ENCODE measurements at places on chromosomes 12 and 14. TPM values are rescaled to one million over a fixed set of nuclear protein-coding genes. Genes with fewer than 3 reads are reported as not detected.

- H3K27me3 ChIP-seq = no peaks in the 10 kb centered on the region
- peaks cover 65% of the 10 kb centered on the region for H3K4me1 ChIP-seq
- H3K36me3 ChIP-seq = no peaks in the 10 kb centered on the region
- H3K27ac ChIP-seq = no peak overlapping the region
- no peak overlapping the region for H3K4me3 ChIP-seq
Observed at GRCh38 chr12:69495071-69495470, 24.9 kb downstream of the FRS2 start.

The ERP27 gene
- not detected for total RNA-seq

The BATF gene
- total RNA-seq = 3.4 TPM

The TBX5 gene
- 20.4 TPM for total RNA-seq

GRCh38 chr12:752695-753610 lies 574 bp downstream of the WNK1 start:
- peak overlapping the region; percentile 99 for H3K27ac ChIP-seq
- no peak for DNase-seq
- H3K4me1 ChIP-seq = peaks cover 36% of the 10 kb centered on the region
- H3K27me3 ChIP-seq = no peaks in the 10 kb centered on the region
- no peaks in the 10 kb centered on the region for H3K36me3 ChIP-seq
- H3K4me3 ChIP-seq = peak overlapping the region; percentile 92

DNA sequence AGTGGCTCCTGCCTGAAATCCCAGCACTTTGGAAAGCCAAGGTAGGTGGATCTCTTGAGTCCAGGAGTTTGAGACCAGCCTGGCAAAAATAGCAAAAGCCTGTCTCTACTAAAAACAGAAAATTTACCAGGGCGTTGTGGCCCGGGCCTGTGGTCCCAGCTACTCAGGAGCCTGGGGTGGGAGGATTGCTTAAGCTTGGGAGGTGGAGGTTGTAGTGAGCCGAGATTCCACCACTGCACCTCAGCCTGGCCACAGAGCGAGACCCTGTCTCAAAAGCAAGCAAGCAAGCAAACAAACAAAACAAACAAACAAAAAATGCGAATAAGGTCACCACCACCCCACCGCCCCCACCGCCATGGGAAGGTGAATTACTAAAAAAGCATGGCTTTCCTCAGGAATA lies 238.7 kb downstream of the ATXN7L3B start:
- H3K4me3 ChIP-seq = no peak overlapping the region
- no peaks in the 10 kb centered on the region for H3K4me1 ChIP-seq
- no peak for DNase-seq
- H3K27ac ChIP-seq = no peak overlapping the region
- H3K27me3 ChIP-seq = no peaks in the 10 kb centered on the region

- no peak overlapping the region for H3K4me3 ChIP-seq
- no peaks in the 10 kb centered on the region for H3K36me3 ChIP-seq
- H3K27me3 ChIP-seq = no peaks in the 10 kb centered on the region
Observed at GRCh38 chr14:66610154-66610563, 102.2 kb downstream of the GPHN start.

GRCh38 chr12:55823419-55823818 lies 5.6 kb downstream of the ORMDL2 start:
- no peaks in the 10 kb centered on the region for H3K27me3 ChIP-seq
- H3K36me3 ChIP-seq = peaks cover 59% of the 10 kb centered on the region
- no peak for DNase-seq
- peaks cover 34% of the 10 kb centered on the region for H3K4me1 ChIP-seq

DNA sequence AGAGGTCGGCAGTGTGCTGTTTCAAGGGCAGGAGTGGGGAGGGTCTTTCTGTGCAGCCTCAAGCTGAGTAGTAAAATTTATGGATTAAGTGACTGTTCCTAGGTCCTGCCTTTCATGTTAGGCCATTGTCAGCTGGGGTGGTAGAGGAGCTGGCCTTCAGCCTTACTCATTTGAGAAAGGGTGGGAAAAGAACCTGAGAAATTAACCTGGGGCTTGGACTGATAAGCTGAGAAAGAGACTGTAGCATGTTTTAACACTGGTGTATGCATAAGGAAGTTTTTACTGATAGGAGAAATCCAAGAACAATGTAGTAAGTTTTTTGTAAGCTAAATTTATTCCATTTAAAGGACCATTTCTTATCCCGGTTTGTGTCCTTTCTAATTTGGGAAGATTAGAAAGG lies 20.7 kb downstream of the IFT43 start:
- no peak for DNase-seq
- H3K27me3 ChIP-seq = no peaks in the 10 kb centered on the region
- peaks cover 4% of the 10 kb centered on the region for H3K4me1 ChIP-seq
- no peak overlapping the region for H3K4me3 ChIP-seq
- peaks cover 3% of the 10 kb centered on the region for H3K36me3 ChIP-seq

- peaks cover 39% of the 10 kb centered on the region for H3K4me1 ChIP-seq
- DNase-seq = no peak
- H3K4me3 ChIP-seq = no peak overlapping the region
- H3K27ac ChIP-seq = peak overlapping the region; percentile 88
- no peaks in the 10 kb centered on the region for H3K36me3 ChIP-seq
- no peaks in the 10 kb centered on the region for H3K27me3 ChIP-seq
Observed at GRCh38 chr12:124720004-124720680, 143.5 kb downstream of the SCARB1 start.

GRCh38 chr12:56374726-56375597 lies 12.3 kb upstream of the APOF start:
- DNase-seq = no peak
- H3K4me1 ChIP-seq = no peaks in the 10 kb centered on the region
- no peaks in the 10 kb centered on the region for H3K36me3 ChIP-seq
- no peaks in the 10 kb centered on the region for H3K27me3 ChIP-seq

GRCh38 chr12:46259713-46260112 lies 9.1 kb downstream of the SLC38A1 start:
- H3K27me3 ChIP-seq = no peaks in the 10 kb centered on the region
- DNase-seq = no peak
- H3K4me3 ChIP-seq = peak overlapping the region; percentile 0
- H3K4me1 ChIP-seq = peaks cover 87% of the 10 kb centered on the region
- peak overlapping the region; percentile 77 for H3K27ac ChIP-seq

GRCh38 chr12:113328368-113328889 lies 6.5 kb downstream of the SLC8B1 start:
- no peak overlapping the region for H3K27ac ChIP-seq
- peaks cover 24% of the 10 kb centered on the region for H3K4me1 ChIP-seq
- H3K27me3 ChIP-seq = no peaks in the 10 kb centered on the region
- H3K36me3 ChIP-seq = peaks cover 18% of the 10 kb centered on the region
- no peak overlapping the region for H3K4me3 ChIP-seq

The HOXC5 gene
- total RNA-seq = not detected

DNA sequence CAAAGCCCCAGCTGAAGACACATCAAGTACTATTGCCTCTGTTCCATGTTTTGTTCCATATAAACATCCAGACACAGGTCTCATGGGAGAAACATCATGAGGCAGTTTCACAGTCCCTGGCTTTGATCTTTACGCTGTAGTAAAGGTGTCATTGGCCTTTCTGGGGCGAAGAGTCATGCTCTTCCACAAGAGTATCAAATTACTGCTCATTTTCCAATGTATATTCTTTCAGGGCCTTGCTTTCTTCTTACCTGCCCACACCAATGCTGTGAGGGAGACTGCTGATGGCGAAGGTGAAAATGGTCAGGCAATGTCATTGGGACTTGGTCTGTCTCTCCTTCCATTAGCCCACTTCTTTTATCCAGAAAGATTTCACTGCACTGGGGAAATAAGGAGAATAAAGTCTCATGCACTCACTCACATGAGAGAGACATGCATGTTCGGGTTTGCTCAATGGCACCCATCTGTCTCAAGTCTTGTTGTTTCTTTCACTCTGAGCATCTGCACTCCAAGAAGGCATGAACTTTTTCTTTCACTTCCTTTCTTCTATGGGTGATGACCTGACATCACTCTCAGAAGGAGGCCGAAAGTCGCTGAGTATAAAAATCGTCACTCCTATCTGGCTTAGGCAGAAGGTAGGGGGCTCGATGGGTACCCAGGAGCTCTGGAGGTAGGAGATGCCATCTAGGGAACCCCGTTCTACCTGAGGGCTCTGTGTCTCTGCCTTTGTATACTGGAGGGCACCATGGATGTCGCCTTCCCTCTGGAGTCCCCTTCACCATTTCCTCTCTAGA lies 1.3 kb upstream of the JDP2 start:
- peaks cover 2% of the 10 kb centered on the region for H3K36me3 ChIP-seq
- peak overlapping the region; percentile 95 for H3K27ac ChIP-seq
- H3K27me3 ChIP-seq = no peaks in the 10 kb centered on the region
- DNase-seq = no peak

DNA sequence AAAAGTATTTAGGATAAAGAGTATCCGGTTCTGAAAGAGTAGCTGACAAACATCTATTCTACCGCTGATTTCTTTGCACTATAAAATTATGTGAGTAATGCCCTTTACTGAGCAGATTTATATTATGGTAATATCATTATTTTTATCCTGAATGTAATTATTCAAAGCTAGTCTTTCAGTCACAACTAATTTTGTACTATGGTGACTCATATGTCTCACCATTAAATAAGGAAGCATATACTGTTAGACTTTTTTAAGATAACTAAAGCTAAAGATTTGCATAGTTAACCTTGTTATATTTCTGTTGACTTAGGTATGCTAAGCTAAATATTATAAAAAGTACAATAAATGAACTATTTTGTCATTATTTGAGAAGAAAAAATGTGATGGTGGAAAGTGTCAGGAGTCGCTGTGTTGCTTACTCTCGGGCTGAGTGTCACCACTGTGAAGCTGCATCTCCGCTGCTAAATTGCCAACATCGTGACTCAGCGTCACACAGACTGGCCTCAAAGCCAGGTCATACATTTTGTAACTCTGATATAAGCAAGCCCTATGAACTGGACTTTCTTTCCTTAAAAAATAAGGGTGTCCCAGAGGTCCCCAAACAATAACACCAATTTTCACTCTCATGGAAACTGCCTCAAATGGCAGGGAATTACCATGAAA lies 69.1 kb upstream of the SSTR1 start:
- DNase-seq = no peak
- H3K27me3 ChIP-seq = no peaks in the 10 kb centered on the region
- no peak overlapping the region for H3K27ac ChIP-seq
- H3K4me3 ChIP-seq = no peak overlapping the region

DNA sequence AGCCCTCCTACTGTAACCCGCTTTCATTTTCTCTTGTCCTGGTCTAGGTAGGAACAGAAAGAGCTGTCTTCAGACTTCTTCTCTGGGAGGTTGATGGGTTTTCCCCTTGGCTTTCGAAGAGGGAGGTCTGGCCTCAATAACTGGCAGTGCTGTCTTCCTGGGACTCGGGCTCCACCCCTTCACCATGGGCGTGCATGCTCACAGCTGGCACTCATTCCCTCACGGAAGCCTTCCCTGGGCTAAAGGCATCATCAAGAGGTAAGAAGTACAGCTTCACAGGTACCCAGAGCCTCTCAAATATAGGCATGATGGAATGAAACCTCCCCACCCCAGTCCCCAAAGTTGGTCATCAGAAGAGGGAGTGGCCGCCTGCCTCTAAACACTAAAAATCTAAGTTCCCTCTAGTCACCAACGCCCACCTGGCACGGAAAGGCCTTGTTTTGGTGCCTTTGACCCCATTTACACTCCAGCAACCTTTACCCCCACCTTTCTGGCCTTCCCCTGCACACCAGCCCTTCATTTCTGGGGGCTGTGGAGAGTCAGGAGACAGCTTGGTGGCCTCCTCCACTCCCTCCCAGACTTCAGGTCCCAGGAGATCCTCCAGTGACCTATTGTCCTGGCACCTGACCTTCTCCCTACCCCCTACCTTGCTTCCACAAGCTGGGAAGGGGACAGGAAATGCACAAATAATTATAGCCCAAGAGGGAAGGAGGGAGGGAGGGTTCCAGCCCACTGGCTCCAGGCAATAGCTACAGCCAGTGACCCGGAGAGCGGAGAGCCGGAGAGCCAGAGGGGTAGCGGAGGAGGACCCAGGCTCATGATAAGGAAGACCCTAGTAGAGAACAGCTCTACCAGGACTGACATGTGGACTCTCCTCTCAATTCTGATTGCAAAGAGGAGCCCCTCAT lies 2.8 kb downstream of the RAPGEF3 start:
- H3K27ac ChIP-seq = peak overlapping the region; percentile 66
- no peak for DNase-seq
- no peaks in the 10 kb centered on the region for H3K36me3 ChIP-seq
- H3K27me3 ChIP-seq = no peaks in the 10 kb centered on the region

DNA sequence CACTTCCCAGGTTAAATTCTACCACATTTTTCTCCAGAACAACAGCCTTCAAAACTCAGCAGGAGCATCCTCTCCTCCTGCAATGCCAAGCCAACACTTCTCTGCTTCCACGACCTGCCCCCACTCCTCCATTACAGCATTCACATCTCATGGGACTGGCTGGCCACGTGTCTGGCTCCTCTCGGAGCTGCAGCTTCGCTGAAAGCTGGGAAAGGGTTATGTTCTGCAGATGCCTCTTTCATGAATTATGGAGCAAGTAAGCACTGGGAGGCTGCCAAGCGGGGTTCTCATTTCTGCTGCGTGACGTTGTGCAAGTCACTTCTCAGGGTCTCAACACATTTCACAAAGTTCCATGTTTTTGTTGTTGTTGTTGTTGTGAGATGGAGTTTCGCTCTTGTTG lies 142.2 kb upstream of the RFLNA start:
- H3K4me1 ChIP-seq = no peaks in the 10 kb centered on the region
- H3K27ac ChIP-seq = no peak overlapping the region
- no peak overlapping the region for H3K4me3 ChIP-seq
- H3K27me3 ChIP-seq = no peaks in the 10 kb centered on the region
- no peaks in the 10 kb centered on the region for H3K36me3 ChIP-seq

DNA sequence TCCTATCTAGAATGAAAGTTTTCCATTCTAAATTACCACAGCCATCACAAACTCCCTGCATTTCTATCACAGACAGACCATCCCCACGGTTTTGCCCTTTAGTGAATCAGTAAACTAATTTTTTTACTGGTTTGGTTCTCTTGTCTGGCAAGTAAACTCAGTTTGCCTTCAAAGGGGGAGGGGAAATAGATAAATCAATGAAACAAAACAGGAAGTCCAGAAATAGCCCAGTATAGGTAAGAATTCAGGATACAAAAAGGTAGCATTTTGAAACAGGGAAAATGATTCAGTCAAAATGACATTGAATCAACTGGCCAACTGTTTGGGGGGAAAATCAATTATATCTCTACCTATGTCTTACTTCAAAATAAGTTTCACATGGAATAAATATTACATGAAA lies 15.8 kb upstream of the BAZ1A start:
- no peaks in the 10 kb centered on the region for H3K36me3 ChIP-seq
- DNase-seq = no peak
- no peak overlapping the region for H3K4me3 ChIP-seq
- H3K4me1 ChIP-seq = no peaks in the 10 kb centered on the region
- H3K27ac ChIP-seq = no peak overlapping the region
- H3K27me3 ChIP-seq = no peaks in the 10 kb centered on the region

The PRR4 gene
- total RNA-seq = 1.0 TPM

The ARHGEF25 gene
- total RNA-seq = 77.7 TPM

DNA sequence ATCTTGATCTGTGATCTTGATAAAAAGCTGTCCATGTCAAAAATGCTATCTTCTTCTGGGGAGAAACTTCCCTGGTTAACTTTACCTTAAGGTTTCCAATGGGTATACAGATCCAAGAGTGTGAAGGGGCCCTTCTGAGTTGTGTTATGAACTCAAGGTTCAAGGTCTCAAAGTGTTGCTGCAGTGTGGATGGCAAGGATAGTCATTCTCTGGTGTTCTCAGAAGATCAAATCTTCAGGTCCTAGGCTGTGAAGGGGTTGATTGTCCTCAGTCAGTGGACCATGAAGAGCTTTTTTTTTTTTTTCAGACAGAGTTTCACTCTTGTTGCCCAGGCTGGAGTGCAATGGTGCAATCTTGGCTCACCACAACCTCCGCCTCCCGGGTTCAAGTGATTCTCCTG lies 114.4 kb downstream of the SPTSSA start:
- DNase-seq = no peak
- H3K27ac ChIP-seq = no peak overlapping the region
- H3K4me1 ChIP-seq = no peaks in the 10 kb centered on the region
- H3K36me3 ChIP-seq = no peaks in the 10 kb centered on the region
- H3K4me3 ChIP-seq = no peak overlapping the region
- H3K27me3 ChIP-seq = no peaks in the 10 kb centered on the region

The RASSF9 gene
- total RNA-seq = 3.6 TPM

Data from esophagus muscularis mucosa (tissue), 4 donors.